ENCODE measurements at places on chromosomes 1 and 21. TPM values are rescaled to one million over a fixed set of nuclear protein-coding genes. Genes with fewer than 3 reads are reported as not detected.

GRCh38 chr1:223062177-223062576 is 80.9 kb downstream of the TLR5 start:
- H3K4me1 ChIP-seq = no peaks in the 10 kb centered on the region
- no peaks in the 10 kb centered on the region for H3K27me3 ChIP-seq
- no peak overlapping the region for H3K4me3 ChIP-seq
- H3K27ac ChIP-seq = no peak overlapping the region

GRCh38 chr1:118075116-118075515 is 109.9 kb downstream of the SPAG17 start:
- no peak overlapping the region for H3K4me3 ChIP-seq
- no peaks in the 10 kb centered on the region for H3K27me3 ChIP-seq
- no peaks in the 10 kb centered on the region for H3K36me3 ChIP-seq
- no peak overlapping the region for H3K27ac ChIP-seq
- H3K4me1 ChIP-seq = no peaks in the 10 kb centered on the region

GRCh38 chr1:203461717-203462116 is 13.9 kb upstream of the PRELP start:
- no peak for DNase-seq
- no peaks in the 10 kb centered on the region for H3K36me3 ChIP-seq
- H3K27me3 ChIP-seq = no peaks in the 10 kb centered on the region
- H3K27ac ChIP-seq = no peak overlapping the region

DNA sequence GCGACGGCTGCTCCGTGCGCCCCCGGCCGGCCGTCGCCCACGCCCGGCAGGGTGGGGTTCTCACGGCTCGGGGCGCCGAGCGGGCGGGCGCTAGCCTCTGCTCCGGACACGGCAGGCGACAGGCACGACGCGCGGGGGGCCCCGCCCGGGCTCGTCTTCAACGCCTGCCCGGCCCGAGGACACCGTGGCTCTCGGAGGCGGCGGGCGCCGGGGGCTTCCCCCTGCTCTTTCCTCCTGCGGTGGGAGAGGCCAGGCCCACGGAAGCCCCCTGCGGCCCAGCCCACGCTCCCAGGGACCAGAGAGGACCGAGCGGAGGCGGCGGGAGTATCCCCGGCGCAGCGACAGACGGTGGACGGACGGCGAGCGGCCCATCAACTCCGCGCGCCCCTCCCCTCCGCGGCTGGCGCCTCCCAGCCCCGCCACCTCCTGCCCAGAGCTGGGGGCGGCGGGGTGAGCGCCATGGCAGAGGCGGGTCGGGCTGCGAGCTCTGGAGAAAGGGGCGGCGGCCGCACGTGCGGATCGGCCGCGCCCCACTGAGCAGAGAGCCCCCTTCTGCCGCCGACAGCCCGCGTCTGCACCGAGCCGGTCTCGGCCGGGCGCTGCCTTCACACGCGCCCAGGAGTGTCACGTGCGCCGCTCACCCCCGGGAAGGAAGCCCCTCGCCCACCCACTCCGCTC is at the start of the genes SHE and TDRD10:
Gene SHE (minus strand): TSS at position 347 of the 678 bp plus-strand sequence. CDS start 386 bp downstream, outside the sequence.
Gene TDRD10 (plus strand): TSS at position 154 of the 678 bp plus-strand sequence. CDS start 4,685 bp downstream, outside the sequence.
- H3K4me3 ChIP-seq = peak within 1 kb of the TSS; percentile 34
- H3K36me3 ChIP-seq = no peaks in the 10 kb centered on the region
- peak within 1 kb of the TSS; percentile 72 for H3K27ac ChIP-seq
- H3K27me3 ChIP-seq = peaks cover 59% of the 10 kb centered on the region
- DNase-seq = peak; percentile 39

- no peak overlapping the region for H3K4me3 ChIP-seq
- no peaks in the 10 kb centered on the region for H3K36me3 ChIP-seq
- H3K27ac ChIP-seq = peak overlapping the region; percentile 15
- no peaks in the 10 kb centered on the region for H3K27me3 ChIP-seq
- H3K4me1 ChIP-seq = peaks cover 7% of the 10 kb centered on the region
Observed at GRCh38 chr1:78223417-78224215, 177.8 kb downstream of the GIPC2 start.

GRCh38 chr1:246661451-246661850 is 62.8 kb upstream of the SCCPDH start:
- no peak overlapping the region for H3K4me3 ChIP-seq
- DNase-seq = no peak
- H3K27ac ChIP-seq = no peak overlapping the region
- no peaks in the 10 kb centered on the region for H3K4me1 ChIP-seq
- no peaks in the 10 kb centered on the region for H3K27me3 ChIP-seq

DNA sequence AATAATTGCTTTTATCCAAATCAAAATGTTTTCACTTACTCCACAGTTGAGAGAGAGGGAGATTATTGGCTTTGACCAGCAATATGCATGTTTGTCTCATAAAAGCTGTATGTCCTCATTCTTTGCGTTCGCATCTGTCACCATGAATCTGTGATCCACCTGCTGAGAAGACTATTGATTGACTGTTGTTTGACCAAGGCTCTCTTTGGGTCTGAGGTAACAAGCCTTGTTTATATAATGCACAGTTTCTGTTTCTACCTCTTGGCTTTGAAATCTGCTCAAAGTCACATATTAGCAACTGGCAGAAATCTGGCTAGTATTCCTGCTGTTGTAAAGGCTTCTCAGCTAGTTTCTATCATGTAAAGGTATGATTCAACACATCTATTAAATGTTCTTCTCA is 157.0 kb downstream of the LYPLAL1 start:
- peaks cover 3% of the 10 kb centered on the region for H3K4me1 ChIP-seq
- H3K27me3 ChIP-seq = no peaks in the 10 kb centered on the region
- H3K27ac ChIP-seq = no peak overlapping the region
- no peak for DNase-seq

- peak overlapping the region; percentile 27 for H3K4me3 ChIP-seq
- no peak for DNase-seq
- no peaks in the 10 kb centered on the region for H3K36me3 ChIP-seq
- H3K4me1 ChIP-seq = peaks cover 59% of the 10 kb centered on the region
- H3K27ac ChIP-seq = no peak overlapping the region
Observed at GRCh38 chr1:203128431-203128715, 847 bp downstream of the ADORA1 start.

- no peak overlapping the region for H3K4me3 ChIP-seq
- H3K36me3 ChIP-seq = no peaks in the 10 kb centered on the region
- peak; percentile 43 for DNase-seq
- H3K27me3 ChIP-seq = no peaks in the 10 kb centered on the region
Observed at GRCh38 chr1:25666460-25666859, 49.9 kb downstream of the MAN1C1 start.

DNA sequence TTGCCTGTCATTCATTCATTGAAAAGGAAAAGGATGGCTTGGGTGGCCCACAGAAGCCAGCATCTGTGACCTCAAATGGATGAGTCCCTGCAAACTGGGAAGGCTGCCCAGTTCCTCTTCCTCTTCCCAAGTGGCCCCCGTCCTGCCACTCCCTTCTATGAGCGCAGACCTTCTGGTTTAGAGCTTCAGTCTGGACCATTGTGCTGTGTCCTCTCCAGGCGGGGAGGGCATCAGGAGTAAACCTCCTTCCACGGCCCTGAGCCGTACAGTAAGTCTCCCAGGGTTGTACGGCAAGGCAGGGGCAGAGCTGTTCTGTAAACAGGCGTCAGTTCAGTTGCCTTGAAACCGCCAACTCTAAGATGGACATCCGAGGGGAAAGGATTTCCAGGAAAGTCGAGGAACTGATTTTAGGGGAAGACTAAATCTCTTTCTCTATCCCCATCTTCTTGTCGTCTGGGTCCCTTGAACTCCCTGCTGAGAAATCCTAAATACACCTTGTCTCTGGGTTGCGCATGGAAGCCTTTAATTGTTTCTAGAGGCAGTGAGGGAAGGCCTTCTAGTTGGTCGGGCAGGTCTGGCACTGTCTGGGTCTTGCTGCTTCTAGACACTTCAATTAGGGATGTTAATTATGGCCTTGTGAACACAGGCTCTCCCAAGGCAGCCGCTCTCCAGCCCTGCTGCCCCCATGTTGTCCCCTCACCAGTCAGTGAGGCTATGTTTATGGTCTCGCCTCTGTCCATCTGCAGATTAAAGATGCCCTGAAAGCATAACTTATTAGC is 22.1 kb downstream of the SOX13 start:
- no peak overlapping the region for H3K4me3 ChIP-seq
- no peaks in the 10 kb centered on the region for H3K36me3 ChIP-seq
- no peak for DNase-seq

DNA sequence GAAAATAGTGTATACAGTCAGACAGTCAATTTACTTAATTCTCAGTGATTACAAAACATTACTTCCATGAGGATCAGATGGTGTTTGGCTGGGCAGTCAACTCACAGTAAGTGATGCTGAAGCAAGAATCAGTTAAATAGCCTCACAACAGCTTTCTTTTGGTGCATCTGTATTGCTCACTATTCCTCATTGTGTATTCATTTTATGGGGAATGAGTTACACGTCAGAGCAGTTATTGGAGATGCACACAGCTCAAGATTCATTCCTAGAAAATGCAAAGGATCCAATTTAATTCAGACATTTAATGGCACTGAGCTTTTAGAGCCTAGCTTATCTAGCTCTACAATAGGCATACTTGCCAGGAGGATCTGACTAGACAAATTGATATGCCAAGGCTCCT is 150.6 kb downstream of the HS2ST1 start:
- no peaks in the 10 kb centered on the region for H3K4me1 ChIP-seq
- H3K4me3 ChIP-seq = no peak overlapping the region
- no peak overlapping the region for H3K27ac ChIP-seq
- H3K36me3 ChIP-seq = no peaks in the 10 kb centered on the region

Gene RBM11
- polyA plus RNA-seq = not detected

Gene CRYZL1
- polyA plus RNA-seq = 29.6 TPM

Gene EPHB2
- polyA plus RNA-seq = 17.8 TPM

Gene S100B
- polyA plus RNA-seq = 24.0 TPM

Gene NHLH1
- 1.1 TPM for polyA plus RNA-seq

Gene S100A7A
- not detected for polyA plus RNA-seq

Gene NME7
- 28.1 TPM for polyA plus RNA-seq

Gene PAQR6
- 5.6 TPM for polyA plus RNA-seq

Gene TACSTD2
- 0.65 TPM for polyA plus RNA-seq

Gene SORT1
- polyA plus RNA-seq = 30.3 TPM

Gene TXNDC12
- polyA plus RNA-seq = 32.6 TPM
